Ovary (tissue), 10 donors: ENCODE measurements at places on chromosomes 7 and 10. TPM values are rescaled to one million over a fixed set of nuclear protein-coding genes. Genes with fewer than 3 reads are reported as not detected.
A peak's percentile ranks its signal among the peaks of the same experiment; 100 is the strongest.

The GRID2IP gene
- 0.40 TPM for total RNA-seq

The LIPJ gene
- 0.08 TPM for total RNA-seq

DNA sequence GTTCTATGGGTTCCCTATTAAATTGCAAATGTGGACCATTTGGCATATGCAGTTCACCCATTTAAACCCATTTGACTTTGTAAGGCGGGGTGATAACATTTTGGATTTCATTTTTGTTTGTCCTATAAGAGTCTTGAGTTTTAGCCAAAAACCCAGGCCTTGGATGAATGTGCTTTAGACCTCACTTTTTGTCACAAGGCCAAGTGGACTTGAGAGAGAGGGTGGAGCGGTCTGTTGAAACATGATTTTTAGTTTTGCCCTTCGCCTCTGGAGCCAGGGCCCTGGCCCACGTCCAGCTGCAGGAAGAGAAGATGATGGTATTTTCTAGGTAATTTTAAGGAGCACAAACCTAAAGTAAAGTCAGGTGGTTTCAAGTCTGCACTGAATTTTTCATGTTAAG, 260.1 kb downstream of the SLC25A13 start:
- no peak overlapping the region for H3K4me3 ChIP-seq
- peak; percentile 52 for DNase-seq
- no peaks in the 10 kb centered on the region for H3K27me3 ChIP-seq
- peak overlapping the region; percentile 58 for H3K27ac ChIP-seq

GRCh38 chr7:7972128-7972527, 3.5 kb downstream of the GLCCI1 start:
- H3K4me3 ChIP-seq: no peak overlapping the region
- no peak for DNase-seq
- no peaks in the 10 kb centered on the region for H3K36me3 ChIP-seq
- H3K4me1 ChIP-seq: peaks cover 3% of the 10 kb centered on the region

DNA sequence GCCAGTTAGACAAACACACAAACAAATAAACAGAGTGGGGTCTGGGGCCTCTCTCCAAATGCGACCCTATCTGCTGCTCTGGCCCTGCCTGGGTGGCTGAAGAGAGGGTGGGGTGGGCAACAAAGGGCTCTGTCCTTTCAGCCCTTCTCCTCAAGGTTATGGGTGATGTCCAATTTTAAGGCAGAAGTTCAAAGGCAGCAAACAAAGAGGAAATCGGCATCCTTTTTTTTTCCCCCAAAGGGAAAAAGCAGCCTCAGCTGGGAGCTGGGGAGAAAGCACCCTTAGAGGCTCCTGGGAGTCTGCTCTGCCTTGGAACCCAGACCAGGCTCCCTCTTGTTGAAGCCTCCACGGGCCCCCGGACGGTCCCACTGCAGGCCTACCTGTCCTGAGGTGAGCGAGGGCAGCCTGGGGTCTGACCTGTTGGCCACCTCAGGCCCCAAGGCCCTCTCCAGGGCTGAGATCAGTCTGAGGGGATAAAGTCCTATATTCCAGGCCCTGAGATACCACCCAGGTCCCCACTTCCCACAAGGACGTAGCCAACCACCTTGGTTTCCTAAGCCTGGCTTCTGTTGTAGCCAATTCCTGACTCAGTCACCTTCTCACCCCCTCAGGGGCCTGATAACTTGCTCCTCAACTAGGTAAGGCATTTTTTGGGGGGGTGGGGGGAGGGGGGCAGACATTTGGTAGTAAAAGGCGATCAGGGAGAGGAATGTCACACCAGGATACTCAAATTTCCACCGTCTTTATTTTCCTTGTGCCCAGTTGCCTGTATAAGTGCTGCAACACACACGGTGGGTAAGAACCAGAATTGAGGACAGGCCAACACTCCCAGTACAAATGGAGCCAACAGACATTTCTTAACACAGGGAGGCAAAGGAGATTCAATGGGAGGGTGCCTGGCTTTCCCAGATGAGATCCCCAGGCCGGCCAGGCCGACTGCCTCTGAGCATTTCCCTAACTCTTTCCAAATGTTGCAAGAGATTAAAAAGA, 4.3 kb downstream of the HOXA11 start:
- H3K4me3 ChIP-seq: peak overlapping the region; percentile 53
- no peaks in the 10 kb centered on the region for H3K36me3 ChIP-seq
- DNase-seq: no peak
- H3K27ac ChIP-seq: no peak overlapping the region
- H3K27me3 ChIP-seq: peaks cover 18% of the 10 kb centered on the region
- H3K4me1 ChIP-seq: peaks cover 2% of the 10 kb centered on the region

DNA sequence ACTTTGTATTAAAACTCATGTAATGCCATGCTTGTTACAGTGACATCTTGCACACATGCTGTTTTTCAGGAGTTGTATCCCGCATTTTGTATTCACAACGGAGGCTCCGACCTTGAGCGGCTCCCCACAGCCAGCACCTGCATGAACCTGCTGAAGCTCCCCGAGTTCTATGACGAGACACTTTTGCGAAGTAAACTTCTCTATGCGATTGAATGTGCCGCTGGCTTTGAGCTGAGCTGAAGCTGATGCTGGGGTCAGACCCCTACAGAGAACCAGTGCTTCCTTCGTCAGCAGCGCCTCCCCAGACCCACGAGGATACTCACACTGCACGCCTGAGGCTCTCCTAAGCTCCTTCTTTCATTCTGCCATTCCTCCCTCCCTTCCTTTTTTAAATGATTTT, 69.3 kb upstream of the DNAJB6 start:
- H3K27me3 ChIP-seq: no peaks in the 10 kb centered on the region
- peaks cover 2% of the 10 kb centered on the region for H3K4me1 ChIP-seq
- no peak overlapping the region for H3K27ac ChIP-seq
- no peaks in the 10 kb centered on the region for H3K36me3 ChIP-seq
- no peak for DNase-seq
- no peak overlapping the region for H3K4me3 ChIP-seq

GRCh38 chr7:40851001-40851400, 716.2 kb downstream of the SUGCT start:
- H3K27ac ChIP-seq: no peak overlapping the region
- no peak for DNase-seq
- H3K4me1 ChIP-seq: no peaks in the 10 kb centered on the region
- H3K36me3 ChIP-seq: no peaks in the 10 kb centered on the region
- H3K27me3 ChIP-seq: no peaks in the 10 kb centered on the region

GRCh38 chr10:42491001-42491592, 147.3 kb downstream of the ZNF33B start:
- no peak overlapping the region for H3K27ac ChIP-seq
- no peak for DNase-seq
- H3K36me3 ChIP-seq: no peaks in the 10 kb centered on the region
- H3K27me3 ChIP-seq: no peaks in the 10 kb centered on the region

GRCh38 chr10:101974091-101974971, 81.6 kb downstream of the ARMH3 start:
- H3K27ac ChIP-seq: no peak overlapping the region
- DNase-seq: no peak
- H3K36me3 ChIP-seq: no peaks in the 10 kb centered on the region
- H3K27me3 ChIP-seq: no peaks in the 10 kb centered on the region

DNA sequence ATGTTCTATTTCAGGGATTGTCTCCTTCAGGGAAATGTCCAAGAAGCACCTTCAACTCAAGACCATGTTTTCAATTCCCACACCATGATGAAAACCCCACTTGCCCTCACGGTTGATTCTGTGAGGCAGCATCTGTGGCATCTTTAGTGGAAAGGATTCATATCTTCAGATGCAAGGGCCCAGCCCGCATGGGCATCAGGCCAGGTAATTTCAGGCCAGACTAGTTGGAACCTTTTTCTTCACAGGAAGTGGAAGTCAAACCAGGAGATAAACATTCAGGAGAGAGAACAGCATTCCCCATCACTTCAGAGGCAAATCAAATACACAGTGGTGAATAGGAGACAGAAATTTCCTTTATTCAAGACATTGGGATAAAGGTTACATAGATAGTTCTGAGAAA, 88.8 kb downstream of the JCAD start:
- no peaks in the 10 kb centered on the region for H3K27me3 ChIP-seq
- no peaks in the 10 kb centered on the region for H3K36me3 ChIP-seq
- H3K4me3 ChIP-seq: no peak overlapping the region
- H3K4me1 ChIP-seq: peaks cover 9% of the 10 kb centered on the region
- H3K27ac ChIP-seq: no peak overlapping the region

DNA sequence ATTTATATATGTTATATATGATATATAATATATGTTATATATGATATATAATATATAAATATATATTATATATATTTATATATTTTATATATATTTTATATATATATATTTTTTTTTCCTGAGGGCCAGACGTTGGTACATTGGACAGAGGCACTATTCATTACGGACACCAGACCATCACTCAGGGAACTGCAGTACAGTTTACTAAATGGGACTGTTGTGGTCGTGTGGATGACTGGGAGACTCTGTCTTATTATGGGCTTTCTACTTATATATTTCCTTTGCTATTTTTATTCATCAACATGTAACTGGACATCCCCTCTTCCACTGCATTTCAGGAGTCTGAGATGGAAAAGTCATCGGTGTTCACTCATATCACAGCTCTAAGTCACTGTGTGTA, 87.1 kb upstream of the PRKCQ start:
- DNase-seq: no peak
- H3K36me3 ChIP-seq: no peaks in the 10 kb centered on the region
- H3K4me1 ChIP-seq: no peaks in the 10 kb centered on the region
- H3K27ac ChIP-seq: no peak overlapping the region
- H3K4me3 ChIP-seq: no peak overlapping the region
- no peaks in the 10 kb centered on the region for H3K27me3 ChIP-seq

- no peaks in the 10 kb centered on the region for H3K36me3 ChIP-seq
- H3K27me3 ChIP-seq: no peaks in the 10 kb centered on the region
- no peak overlapping the region for H3K27ac ChIP-seq
- no peak for DNase-seq
Measured at GRCh38 chr7:147765301-147765700, 825.3 kb upstream of the C7orf33 start.

GRCh38 chr7:27191833-27192545, 7.0 kb upstream of the HOXA11 start:
- no peak overlapping the region for H3K27ac ChIP-seq
- H3K4me1 ChIP-seq: peaks cover 2% of the 10 kb centered on the region
- no peak for DNase-seq
- no peaks in the 10 kb centered on the region for H3K36me3 ChIP-seq
- H3K4me3 ChIP-seq: peak overlapping the region; percentile 38
- H3K27me3 ChIP-seq: peaks cover 8% of the 10 kb centered on the region

- no peaks in the 10 kb centered on the region for H3K27me3 ChIP-seq
- H3K27ac ChIP-seq: no peak overlapping the region
- H3K36me3 ChIP-seq: no peaks in the 10 kb centered on the region
- DNase-seq: no peak
- H3K4me3 ChIP-seq: no peak overlapping the region
- no peaks in the 10 kb centered on the region for H3K4me1 ChIP-seq
Measured at GRCh38 chr7:154167807-154168206, 115.6 kb downstream of the DPP6 start.

DNA sequence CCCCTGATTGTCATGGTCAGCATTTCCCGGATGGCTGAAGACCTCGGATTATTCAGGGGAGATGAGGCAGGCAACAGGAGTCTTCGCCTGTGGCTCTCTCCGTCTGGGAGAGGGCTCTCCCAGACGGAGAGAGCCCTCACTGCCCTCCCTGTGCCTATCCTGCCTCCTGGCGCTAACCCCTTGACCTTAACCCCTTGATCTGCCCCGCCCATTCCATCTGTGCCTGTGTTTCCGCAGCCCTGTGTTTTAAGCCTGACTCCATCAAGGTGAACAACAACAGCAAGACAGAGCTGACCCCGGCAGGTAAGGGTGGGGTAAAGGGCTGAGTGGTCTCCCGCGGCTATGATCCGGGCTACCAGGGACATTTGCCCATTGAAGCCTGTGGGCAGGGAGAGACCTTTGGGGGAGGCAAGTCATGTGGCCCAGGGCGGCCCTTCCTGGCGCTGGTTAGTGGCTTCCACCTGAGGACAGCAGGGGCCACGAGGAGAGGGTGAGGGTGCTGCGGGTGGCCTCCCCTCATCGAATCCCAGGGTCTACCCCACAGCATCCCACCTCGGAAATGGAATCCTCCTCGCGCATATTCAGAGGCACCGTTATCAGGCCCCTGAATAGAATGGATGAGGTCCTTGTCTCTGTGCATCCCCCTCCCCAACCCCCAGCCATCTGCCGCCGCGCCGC, 4.2 kb upstream of the MUC12 start:
- H3K4me3 ChIP-seq: no peak overlapping the region
- no peaks in the 10 kb centered on the region for H3K36me3 ChIP-seq
- H3K27me3 ChIP-seq: peaks cover 3% of the 10 kb centered on the region
- no peak for DNase-seq
- H3K4me1 ChIP-seq: peaks cover 8% of the 10 kb centered on the region

DNA sequence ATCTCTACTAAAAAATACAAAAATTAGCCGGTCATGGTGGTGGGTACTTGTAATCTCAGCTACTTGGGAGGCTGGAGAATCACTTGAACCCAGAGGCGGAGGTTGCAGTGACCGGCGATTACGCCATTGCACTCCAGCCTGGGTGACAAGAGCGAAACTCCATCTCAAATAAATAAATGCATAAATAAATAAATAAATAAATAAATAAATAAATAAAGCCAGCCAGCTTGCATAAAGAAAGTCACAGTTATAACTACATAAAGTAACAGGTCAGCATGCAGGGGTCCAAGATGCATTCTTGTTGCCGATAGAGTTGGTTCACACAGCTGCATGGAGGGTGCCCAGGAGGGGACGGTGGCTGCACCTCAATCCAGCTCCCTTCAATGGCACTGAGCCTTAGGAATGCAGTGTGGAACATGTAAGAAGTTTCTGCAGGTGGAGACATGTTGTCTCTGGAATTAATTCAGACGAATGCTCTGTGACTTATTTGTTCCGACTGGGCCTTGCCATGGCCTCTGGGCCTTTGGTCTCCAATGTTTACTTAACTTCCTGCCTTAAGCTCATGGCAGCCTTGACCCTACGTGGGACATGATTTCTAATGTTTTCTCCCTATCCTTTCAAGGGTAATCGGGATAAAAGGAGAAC, 159.6 kb upstream of the PRKCQ start:
- H3K27ac ChIP-seq: no peak overlapping the region
- no peak overlapping the region for H3K4me3 ChIP-seq
- H3K27me3 ChIP-seq: no peaks in the 10 kb centered on the region
- DNase-seq: no peak
